ENCODE measurements at places on chromosomes 12 and 14.

GRCh38 chr12:7899755-7900154 lies 27.0 kb upstream of the SLC2A14 start:
- DNase-seq, result no peak

DNA sequence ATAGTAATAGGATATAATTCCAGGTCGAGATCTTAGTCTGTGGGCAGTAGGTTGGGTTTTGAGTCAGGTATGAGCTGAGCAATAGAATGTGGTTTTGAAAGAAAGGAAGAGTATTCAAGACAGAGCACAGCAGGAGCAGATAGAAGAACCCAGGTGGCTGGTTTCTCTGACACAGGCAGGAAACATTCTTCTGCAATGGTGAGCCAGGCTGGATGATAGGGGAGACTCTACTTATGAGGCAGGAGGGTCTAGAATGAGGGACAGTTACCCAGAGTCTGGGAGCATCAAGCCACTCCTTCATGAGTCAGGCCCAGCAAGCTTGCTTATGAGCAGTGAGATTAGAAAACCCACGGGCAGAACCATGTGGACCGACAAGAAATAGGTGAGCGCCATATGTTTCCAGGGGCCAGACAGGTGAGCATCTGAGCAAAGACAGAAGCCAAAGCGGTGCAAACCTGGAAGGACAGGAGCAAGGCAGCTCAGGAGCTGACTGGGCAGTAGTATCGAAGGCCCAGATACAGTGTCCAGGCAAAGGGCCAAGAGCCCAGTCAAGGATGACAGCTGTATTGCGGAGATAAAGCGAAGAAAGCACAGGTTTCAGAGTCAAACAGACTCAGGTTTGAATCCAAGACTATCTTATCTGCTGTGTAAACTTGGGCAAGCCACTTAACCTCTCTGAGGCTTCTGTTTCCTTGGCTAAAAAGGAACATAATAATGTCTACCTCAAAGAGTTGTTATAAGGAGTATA lies 22.5 kb upstream of the PCNX1 start:
- no peak for DNase-seq

DNA sequence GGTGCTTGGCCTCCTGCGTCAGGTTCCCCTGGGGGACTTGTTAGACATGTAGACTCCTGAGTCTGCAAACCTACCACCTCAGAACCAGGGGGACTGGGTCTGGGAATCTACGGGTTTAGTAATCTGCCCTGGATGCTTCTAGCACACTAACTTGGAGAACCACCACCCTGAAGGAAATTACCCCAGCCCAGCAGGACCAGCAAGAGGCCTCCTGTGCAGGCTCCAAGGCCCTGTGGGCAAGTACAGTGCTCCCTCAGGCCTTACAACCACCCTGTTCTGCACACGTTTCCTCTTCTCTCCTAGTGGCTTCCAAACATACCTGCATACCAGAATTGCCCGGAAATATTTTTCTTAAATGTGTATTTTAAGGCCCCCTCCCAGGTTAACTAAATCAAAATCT lies 423.0 kb downstream of the FUT8 start:
- no peak for DNase-seq

DNA sequence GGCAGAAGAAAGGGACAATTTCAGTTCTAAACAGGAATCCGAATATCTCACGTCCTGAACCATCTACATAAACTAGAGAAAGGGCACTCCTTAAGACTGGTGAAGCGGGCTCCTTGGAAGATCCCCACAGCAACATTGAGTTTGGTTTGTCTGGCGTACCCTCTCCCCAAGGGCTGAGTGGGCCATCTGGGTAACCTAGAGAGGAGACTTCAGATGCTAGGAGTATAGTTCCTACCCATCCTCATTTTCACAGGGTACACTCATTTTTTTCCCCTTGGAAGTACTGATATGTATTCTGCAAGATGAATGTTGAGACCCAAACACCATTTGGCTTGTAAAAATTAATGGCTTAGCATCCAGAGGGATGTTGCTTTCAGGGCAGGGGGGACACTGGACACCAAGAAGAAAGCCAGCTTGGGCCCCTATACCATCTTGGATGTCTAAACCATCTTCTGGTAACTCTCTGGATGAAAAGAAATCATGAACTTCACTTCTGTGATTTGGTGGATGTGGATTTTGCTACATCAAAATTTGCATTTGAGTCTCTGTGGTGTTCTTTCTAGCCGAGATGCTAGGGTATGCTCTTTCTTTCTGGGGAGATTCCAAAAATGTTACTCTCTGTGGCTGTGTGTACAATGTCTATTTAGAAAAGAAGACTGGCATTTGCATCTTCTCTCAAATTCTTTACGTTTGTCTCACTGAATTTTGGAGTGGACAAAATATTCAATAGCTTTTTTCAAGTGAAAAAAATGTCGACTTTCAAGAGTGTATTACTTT lies 97.7 kb downstream of the ETV6 start:
- no peak for DNase-seq

- no peak for DNase-seq
Measured at GRCh38 chr12:1781772-1782171, 38.6 kb upstream of the LRTM2 start.

DNA sequence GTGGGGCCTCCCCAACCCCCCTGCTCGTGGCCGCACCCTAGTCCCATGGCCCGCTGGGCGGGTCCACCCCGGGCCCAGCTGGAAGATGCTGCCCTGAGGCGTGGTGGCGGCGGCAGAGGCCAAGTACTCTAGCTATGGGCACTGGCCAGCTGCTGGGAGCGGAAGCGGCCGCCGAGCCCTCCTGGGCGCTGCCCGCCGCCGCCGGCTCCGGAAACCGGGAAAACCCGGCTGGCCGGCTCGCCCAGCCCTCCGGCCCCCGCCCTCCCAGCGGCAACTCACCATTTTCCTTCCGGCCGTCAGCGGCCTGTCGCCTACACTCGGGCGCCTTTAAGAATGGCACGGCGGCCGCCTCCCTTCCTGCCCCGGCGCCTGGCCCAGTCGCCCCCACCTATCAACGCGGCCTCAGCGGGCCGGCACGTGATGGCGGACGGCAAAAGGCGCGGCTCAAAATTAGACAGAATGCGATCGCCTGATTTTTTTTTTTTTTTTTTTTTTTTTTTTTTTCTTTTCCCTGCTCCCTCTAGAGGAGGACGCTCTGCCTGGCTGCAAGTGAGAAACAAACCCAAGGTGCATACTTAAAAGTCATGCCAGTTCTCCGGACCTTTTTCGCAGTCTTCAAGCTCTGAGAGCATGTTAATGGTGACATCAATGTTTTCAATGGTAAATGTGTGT lies at the start of gene GMFB:
GMFB (minus strand) TSS at position 335 of the 672 bp plus-strand sequence; CDS start at position 282, 53 bp downstream.
- DNase-seq, result peak; percentile 74

- DNase-seq, result no peak
Measured at GRCh38 chr14:99753225-99754140, 39.7 kb upstream of the EML1 start.

DNA sequence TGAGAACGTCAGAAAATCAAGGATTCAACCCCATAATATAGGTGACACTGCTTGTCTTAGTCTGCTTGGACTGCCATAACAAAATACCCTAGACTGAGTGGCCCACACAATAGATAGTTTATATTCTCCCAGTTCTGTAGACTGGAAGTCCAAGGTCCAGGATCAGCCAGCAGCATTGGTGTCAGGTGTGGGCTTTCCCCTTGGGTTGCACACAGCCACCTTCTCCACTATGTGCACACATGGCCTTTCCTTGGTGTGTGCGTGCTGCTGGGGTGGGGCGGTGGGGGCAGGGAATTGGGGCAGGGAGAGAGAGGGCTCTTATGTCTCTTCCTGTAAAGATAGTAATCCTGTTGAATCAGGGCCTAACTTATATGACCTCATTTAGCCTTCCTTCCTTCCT lies 106.4 kb downstream of the SLC25A47 start:
- no peak for DNase-seq

DNA sequence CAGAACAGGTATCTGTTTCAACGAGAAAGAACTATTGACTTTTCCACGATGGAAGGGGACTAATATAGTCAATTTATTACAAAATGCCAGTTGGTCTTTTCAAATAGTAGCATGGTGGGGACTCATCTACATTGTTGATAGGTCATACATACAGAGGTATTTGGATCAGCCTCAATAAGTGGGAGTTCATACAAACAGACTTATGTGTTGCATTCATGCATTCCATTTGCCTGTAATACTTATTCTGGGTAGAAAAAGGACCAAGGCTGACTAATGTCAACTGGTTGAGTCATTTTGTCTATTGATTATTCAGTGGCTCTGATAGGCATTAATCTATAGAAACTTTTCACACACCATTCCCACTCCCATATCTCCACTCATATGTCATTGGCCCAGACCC lies 41.5 kb upstream of the GLIPR1 start:
- no peak for DNase-seq

DNA sequence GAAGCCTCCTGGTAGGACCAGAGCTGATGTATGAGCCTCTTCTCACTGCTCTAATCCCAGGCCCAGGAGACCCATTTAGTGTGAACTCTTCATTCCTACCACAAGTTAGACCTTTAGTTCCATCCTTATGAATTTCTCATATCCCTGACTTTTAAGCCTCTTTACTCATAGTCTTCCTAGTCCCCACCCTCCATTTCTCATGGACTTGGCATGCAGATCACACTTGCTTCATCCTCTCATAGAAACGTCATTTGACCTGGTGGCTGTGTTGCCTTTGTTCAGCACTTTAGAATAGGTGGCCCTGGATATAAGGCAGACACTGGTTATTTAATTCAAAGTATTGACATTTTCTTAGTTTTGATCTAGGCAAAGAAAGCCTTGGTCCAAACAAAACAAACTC lies 99.5 kb downstream of the SLC16A7 start:
- no peak for DNase-seq

DNA sequence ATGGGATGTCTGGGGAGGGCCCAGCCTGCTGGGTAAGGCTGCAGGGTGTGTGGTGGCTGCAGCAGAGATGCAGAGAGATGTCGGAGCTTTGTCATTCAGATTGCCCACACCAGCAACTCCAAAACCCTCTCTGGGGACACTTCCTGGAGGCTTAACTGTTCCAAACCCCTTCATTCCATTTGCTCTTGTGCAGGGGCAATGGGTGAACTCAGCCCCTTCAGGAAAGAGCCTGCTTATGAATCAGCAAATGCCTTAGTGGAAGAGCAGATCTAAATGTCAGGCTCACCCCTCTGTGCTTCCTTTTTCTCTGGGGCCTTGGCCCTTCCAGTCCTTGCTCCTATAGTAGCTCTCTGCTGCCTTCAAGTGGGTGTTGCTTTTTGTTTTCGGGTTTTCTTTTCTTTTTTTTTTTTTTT lies 36.7 kb upstream of the GPATCH2L start:
- no peak for DNase-seq

- no peak for DNase-seq
Measured at GRCh38 chr12:48054955-48055821, 50.7 kb downstream of the SENP1 start.

- no peak for DNase-seq
Measured at GRCh38 chr14:102363182-102363943, 622 bp downstream of the TECPR2 start.

GRCh38 chr12:79381248-79382208 lies 309.2 kb downstream of the PAWR start:
- DNase-seq, result no peak

- DNase-seq, result no peak
Measured at GRCh38 chr14:88554457-88555286, at the start of gene PTPN21. PTPN21 (minus strand) TSS chr14:88555007; CDS start chr14:88550417, 4,590 bp downstream.

DNA sequence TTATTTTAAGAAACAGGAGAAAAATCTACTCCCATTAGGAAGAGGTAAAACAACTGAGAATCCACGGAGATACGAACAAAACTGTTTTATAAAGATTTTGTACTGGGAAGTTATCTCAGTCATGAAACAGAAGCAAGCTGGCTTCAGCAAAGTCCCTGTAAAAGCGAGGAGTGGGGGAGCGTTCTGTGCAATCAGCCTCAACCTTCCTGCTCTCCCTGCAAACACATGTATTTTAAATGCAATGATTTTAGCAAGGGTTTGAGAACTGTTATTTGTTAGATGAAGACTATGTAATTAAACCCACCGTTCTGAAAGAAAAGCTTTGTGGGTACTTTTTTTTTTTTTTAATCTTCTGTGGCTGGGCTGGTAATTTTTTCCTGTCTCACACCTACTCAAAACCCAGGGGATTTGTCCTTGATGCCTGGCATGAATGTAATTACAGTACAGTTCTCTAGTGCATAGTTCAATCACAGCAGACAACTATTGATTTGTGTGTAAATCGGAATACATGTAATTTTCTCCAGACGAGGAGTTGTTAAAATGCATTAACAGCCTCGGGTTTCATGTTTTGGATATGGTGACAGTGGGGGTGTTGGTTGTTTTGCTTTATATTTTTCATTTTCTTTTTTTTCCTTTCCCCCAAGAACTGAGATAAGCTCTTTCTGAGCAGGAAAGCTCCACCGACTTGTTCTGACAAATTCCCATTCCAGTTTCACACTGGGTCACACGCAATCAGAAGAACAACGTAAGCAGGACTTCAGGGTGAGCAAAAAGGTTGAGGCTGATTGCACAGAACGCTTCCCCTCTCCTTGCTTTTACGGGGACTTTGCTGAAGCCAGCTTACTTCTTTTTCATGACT lies 153.6 kb downstream of the PHLDA1 start:
- no peak for DNase-seq

DNA sequence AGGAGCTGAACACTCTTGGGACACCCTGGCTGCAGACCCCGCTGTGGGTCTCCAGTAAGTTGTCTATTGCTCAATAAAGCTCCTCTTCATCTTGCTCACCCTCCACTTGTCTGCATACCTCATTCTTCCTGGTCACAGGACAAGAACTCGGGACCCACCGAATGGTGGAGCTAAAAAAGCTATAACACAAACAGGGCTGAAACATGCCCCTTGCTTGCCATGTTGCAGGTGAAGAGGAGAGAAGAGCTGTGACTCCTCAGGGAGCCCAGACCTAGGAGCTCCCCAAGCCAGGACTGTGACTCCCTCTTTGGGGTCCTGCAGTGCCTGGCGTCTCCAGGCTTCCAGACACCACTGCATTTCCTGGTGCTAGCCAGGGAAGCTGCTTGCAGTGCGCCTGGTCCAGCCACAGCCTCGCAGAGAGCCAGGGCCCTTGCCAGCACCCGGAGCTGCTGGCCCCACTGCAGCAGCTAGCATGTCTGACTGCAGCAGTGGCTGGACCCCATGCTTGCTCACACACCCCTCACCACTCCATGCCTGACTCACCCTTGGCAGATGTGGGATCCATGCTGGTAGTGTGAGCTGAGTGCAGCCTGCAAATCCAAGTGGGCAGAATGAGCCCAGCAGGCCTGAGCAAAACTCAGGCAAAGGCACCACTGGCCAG lies 37.1 kb upstream of the OR5AU1 start:
- DNase-seq, result no peak

DNA sequence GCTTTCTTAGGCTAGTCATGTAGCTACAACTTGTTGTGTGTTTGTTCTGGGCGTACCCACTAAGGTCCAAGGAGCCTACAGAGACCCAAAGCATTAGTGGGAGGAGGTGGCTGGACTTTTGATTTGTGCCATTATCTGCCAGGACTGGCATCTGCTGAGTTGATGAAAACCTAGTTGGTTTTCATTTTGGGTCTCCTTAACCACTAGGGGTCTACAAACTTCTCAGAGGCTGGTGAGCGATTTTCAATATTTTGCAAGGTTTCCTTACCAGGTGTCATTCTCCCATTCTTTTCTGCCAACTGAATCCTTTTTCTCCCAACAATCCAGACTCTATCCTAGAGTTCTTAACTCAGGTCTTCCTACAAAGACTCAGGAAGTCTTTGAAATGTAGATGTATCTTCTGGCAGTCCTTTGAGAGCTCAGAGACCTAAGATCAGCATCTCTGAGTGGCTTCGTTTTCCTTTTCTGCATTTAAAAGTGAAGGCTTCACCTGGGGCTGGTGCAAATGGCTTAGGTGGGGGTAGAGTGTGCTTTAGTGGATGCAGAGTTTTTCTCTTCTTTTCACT lies 150.0 kb upstream of the RMST start:
- DNase-seq, result no peak

GRCh38 chr12:22855456-22855855 lies 230.5 kb downstream of the ETNK1 start:
- DNase-seq, result no peak

Measured in activated naive CD8-positive, alpha-beta T cell treated with anti-CD3 and anti-CD28 coated beads, Interleukin-2, amount 50 U/mL, for 16 hours (primary cell).